Activated B cell treated with CpG ODN at 0.5 μM for 24 hours (primary cell): ENCODE measurements at places on chromosomes 3 and 15. TPM values are rescaled to one million over a fixed set of nuclear protein-coding genes. Genes with fewer than 3 reads are reported as not detected.

DNA sequence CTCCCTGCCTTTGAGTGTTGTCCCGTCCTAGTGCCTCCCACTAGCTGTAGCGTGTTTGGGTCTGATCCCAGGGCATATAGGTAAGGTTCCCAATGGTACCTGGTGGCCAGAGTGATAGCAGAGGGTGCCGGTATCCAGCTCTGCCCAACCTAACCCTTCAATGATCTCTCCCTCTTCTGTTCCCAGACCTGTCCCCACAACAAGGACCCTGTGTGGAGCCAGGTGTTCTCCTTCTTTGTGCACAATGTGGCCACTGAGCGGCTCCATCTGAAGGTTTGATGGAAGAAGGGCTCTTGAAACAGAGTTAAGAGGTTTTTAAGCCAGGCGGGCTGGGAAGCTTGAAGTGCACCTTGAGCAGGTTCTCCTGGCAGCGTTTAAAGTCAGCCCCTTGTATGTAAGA lies 35.5 kb downstream of the ESYT3 start:
- DNase-seq: no peak

GRCh38 chr15:28003302-28004037 lies 95.6 kb downstream of the OCA2 start:
- DNase-seq: no peak

GRCh38 chr3:185737020-185737419 lies 87.8 kb downstream of the IGF2BP2 start:
- no peak for DNase-seq

DNA sequence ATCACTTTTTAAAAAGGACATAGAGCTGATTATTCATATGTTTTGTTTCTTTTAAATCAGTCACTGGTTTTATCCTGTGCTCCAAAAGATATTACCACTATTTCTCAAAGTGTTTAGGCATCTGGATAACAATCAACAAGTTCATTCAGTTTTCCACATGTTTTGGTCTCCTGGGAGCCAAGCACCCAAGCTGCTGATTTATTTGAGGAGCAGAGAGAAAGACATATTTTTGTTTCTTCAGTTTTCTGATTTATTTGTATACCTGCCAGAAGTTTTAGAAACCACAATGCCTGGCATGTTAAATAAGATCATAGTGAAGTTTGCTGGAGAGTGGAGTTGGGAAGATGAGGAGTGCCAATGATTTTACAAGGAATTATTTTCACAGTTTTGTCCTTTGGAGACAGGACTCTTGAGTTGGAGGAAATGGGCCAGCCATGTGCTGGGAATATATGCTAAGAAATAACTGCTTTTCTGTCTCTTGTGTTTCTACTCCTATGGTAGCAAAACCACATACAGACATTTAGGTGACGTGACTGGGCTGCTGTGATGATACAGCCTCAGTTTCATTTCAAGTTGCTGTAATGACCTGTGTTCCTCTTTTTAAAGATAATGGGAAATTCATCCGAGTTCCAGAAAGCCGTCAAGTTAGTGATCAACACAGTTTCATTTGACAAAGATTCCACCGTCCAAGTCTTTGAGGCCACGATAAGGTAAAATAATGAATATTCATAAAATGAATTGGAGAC lies 11.7 kb downstream of the EDEM1 start:
- no peak for DNase-seq

CCRL2 gene
- total RNA-seq: 1.9 TPM in 2 replicates

DNA sequence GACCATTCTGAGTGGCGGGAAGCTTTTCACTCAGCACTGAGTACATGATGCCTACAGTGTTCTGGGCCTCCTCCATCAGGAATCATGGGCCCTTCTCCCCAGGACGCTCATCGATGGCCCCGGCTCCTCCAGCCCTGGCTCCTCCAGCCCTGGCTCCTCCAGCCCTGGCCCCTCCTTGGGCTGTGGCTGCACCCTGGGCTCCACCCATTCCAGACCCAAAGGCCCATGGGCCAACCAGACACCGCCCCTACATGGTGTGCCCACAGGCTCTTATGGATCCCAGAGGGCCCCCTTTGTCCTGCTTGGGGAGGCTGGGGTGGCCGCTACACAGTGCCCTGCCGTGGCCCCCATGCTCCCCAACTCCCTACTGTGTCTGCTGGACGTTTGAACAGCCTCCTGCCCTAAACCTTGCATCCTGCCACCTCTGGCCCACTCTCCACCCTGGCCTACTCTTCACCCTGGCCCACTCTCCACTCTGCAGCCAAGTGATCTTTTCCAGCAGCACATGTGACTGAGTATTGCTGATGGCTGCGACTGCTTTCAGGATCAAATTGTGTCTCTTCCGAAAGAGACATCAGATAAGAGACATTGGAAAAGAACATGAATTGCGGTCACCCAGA lies 57.9 kb downstream of the APBA2 start:
- DNase-seq: no peak

NFKBIZ gene
- total RNA-seq: 391 and 421 TPM in 2 replicates

GRCh38 chr3:78368636-78369345 lies 1328.9 kb downstream of the ROBO2 start:
- DNase-seq: no peak

LRTM1 gene
- not detected in 2 replicates for total RNA-seq

NDN gene
- total RNA-seq: 0.17 TPM in 1 of 2 replicates, not detected in the other

GRCh38 chr15:89359471-89360293 lies 25.1 kb upstream of the POLG start:
- DNase-seq: no peak

TUSC2 gene
- 32.2 and 33.4 TPM in 2 replicates for total RNA-seq

DNA sequence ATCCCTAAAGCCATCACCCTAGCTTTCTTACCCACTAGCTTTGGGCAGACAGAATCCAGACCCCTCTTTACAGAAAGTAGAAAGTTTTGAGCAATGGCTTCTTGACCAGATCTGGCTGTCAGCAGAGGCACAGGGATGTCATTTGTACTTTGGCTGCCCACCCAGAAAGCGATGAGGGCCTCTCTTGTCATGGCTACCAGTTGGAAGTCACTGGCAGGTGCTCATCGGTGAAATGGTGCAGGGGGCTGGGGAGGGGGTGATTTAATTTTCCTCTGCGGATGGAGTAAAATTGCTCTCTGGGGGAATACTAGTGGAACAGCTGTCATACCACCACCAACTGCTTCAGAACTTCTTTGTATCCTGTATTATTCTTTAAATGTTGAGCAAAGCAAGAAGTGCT lies 393.7 kb downstream of the LSAMP start:
- no peak for DNase-seq

GRCh38 chr3:69085168-69085832 lies 563 bp downstream of the ARL6IP5 start:
- no peak for DNase-seq

MED12L gene
- 1.5 and 2.6 TPM in 2 replicates for total RNA-seq

DNA sequence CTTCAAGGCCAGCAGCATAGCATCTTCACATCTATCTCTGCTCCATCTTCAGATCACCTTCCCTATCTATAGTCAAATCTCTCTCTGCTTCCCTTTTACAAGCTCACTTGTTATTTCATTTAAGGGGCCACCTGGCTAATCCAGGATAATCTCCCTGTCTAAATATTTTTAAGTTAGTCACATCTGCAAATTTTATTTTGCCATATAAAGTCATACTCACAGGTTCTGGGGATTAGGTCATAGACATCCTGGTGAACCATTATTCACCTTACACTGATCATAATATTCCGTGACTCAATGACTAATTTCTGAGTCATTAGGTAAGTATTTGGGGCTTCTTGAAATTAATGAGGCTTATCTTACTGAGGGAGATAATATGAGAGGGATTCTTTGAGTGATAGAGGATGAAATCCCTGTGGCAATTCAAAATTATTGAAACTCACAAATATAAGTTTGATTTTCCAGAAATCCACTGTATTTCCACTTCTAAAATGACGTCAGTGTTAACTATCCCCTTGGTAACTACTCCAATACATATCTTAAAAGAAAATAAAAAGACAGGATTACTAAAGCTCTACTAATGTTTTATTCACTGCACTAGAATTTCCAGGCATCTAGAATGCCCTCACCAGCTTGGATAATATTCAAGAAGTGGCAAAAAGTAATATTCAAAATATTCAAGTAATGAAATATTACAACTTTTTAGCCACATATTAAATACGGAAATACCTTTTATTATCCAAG lies 93.7 kb upstream of the RBMS3 start:
- DNase-seq: no peak

DNA sequence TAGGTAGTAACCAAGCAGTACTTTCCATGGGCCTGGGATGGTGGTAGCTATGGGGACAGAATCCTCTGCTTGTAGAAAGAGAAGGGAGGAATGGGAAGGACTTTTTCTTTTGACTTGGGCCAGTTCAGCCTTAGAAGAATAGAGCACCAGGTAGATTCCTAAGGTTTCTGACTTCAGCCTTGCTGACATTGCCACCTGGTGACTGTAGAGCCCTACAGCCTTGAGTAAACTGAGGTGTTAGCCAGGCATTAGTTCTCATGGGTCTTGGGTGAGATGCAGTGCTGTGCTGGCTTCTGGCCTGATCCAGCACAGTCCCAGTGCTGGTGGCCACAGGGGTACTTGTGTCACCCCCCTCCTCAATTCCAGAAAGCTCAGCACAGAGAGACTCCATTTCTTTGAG lies 171.1 kb downstream of the ZBBX start:
- DNase-seq: no peak

- no peak for DNase-seq
These were observed 339.2 kb upstream of the DCBLD2 start for GRCh38 chr3:99240700-99241099.

GRCh38 chr3:127056281-127056680 lies 73.4 kb downstream of the PLXNA1 start:
- no peak for DNase-seq

DNA sequence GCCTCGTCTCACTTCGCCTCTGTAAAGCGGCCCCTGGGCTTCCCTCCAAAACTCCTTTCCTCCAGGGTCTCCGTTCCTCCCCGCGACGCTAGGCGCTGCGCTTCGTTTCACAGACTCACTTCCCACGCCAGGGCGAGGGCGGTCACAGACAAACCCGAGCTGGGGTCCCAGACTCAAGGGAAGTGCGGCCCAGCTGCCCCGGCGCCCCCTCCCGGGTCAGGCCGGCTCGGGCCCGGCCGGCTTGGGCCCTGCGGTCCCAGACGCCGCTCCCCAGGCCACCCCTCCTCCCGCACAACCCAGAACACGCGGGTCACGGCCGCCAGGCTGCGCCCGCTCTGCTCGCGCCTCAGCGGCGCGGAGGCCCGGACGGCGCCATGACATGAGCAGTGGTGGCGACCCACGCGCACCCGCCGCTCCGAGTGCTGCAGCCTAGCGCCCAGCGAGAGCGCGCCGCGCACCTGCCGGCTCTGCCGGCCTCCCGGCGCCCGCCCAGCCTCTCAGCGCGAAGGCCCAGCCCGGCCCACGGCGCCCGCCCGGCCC lies 547 bp downstream of the NUP210 start:
- peak; percentile 69 for DNase-seq

DNA sequence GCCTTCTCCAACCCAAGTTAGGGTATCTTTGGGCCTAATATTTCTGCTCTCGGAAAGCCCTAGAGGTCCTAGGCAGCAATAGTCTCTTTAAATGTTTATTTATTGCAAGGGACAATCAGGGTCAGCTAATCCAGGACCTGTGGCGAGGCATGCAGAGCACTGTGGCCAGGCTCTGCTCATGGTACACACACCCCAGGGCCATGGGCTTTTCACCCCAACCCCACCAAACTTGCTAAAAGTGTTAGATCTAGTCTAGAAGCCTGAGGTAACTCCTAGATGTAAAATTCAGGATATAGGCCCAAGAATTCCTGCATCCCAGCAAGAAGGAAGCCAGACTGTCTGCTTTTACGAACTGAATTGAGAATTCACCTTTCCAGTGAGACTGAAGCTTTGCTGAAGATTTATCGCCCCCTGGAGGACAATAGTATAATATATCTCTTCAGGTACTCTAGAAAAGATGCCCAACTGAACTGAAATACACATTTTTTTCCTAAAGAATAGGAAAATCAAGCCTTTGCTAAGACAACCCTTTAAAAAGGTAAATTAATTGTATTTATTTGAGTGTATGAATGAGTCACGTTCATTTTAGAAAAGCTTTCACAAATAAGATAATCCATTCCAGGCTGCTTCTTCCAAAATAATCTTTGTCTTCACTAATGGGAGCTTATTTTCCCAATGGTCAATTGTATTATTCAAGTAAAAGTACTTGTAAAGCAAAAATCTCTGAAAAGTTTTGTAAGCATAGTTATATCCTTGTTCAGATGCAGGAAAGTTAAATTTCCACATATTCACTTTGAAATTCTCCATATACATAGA lies 89.8 kb downstream of the LRRC3B start:
- no peak for DNase-seq

GRCh38 chr15:29008846-29009245 lies 123.1 kb downstream of the APBA2 start:
- DNase-seq: no peak

NMNAT3 gene
- total RNA-seq: 1.1 TPM in 2 replicates

GOLGA8S gene
- total RNA-seq: 0.09 and 0.10 TPM in 2 replicates
